ENCODE measurements at places on chromosomes 2 and 18.

GRCh38 chr2:102051692-102052277, 60.0 kb downstream of the IL1R2 start:
- DNase-seq: no peak

DNA sequence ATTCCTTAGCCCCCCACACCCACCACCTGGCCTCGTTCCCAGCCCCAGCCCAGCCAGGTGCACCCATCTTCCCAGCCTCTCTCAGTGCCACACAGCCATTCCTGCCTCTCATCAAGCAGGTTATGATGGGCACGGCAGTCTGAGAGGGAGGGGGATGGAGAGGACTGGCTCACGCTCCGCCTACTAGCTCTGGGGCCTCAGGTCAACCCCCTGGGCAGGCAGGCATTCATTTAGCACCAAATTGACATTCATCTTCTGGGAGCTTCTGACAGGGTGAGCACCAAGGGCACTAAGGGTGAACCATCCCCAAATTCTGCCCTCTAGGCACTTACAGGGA, 66.2 kb upstream of the FOSL2 start:
- DNase-seq: no peak

- no peak for DNase-seq
These were observed 40.3 kb upstream of the KLF7 start for GRCh38 chr2:207206011-207206410.

DNA sequence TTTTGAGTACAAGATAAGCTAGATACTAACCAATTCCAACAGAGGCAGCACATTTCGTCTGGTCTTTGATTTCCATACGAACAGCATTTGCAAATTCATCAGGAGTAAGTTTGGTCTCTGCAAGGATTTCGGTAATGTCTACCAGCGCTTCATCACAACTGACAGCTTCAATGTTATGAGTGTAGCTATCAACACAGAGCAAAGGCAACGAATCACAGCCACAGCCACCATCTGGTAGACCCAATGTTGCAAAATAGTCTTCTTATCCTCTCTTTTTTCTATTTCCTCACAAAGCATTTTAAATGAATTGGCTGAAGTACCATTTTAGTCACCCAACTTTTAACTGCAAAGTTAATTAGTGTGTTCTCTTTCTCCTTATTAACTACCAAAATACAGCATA, 68.3 kb downstream of the REV1 start:
- DNase-seq: no peak

DNA sequence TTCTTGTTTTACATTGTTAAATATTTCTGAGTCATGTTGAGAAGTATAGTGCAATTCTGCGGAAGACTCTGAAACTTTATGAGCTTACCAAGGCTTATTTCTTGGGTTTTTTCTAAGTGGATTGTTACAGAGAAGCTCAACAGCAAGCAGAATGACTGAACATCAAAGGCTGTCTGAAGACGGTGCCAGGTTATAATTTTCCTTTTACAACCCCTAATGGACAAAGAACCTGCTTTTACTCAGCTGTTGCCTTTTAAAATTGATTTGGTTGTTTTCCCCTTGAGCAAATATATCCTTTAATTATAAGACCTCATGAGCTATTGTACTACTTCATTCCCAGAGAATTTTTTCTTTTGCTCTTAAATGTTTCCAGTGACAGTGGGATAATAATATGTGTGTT, 41.6 kb downstream of the LAMA3 start:
- no peak for DNase-seq

DNA sequence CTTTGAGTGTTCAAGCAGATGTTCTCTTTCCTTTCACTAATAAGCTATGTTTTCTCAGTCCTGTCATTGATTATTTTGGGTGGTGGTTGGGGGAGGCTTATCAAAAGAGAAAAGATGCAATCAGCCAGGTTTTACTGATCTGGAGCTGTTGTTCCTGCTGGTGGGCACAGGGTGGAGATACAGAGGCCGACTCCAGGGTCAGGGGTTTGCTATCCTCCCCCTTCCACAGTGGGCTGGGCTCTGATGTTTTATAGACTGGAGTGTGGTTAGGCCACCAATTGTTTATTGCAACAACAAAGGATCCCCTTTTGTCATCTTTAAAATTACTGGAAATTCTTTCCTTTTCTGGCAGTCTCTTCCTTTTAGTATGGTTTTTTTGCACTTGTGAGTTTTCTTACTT, 120.5 kb downstream of the TANC1 start:
- DNase-seq: no peak

DNA sequence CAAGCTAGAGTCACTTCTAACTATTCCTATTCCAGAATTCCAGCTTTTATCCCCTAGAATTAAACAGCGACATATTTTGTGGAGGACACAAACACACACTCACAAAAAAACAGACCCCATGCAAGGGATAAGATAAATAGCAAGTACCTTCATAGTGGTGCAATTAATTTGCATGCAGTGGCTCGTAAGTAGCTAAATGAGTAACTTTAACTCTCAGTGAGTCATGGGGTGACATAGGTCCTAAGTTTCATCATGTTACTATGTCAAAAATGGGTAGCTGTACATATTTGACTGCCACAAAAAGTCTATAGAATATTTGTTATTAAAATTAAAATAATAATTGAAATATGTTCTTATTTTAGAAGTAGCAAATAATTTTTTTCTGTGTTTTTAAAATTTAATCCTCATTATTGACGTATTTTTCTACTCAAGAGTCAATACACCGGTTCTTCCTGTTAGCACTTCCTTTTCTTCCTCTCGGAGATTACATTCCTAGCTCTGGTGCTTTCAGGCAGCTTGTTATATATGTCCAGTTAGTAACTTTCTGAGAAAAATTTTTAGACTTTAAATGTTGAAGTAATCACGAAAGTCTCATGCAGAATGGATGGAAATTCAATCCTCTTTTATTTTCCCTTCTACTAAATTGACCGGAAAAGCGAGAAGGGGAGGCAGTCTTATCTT, 247.0 kb downstream of the KCNH7 start:
- DNase-seq: no peak

GRCh38 chr2:84639751-84640150, 123.5 kb downstream of the DNAH6 start:
- no peak for DNase-seq

GRCh38 chr2:219997341-219997851, 370.0 kb downstream of the SLC4A3 start:
- DNase-seq: no peak

- DNase-seq: no peak
These were observed 181.2 kb upstream of the REV1 start for GRCh38 chr2:99670768-99671734.
